Stomach (tissue), 19 donors: ENCODE measurements at places on chromosomes 13 and 19. TPM values are rescaled to one million over a fixed set of nuclear protein-coding genes. Genes with fewer than 3 reads are reported as not detected.

The LGALS7 gene
- not detected for polyA plus RNA-seq

The TOMM40 gene
- polyA plus RNA-seq = 22.5 TPM

The CD79A gene
- polyA plus RNA-seq = 1.5 TPM

The LHFPL6 gene
- 10.1 TPM for polyA plus RNA-seq

The SHD gene
- not detected for polyA plus RNA-seq

The C19orf38 gene
- 1.2 TPM for polyA plus RNA-seq

The PINLYP gene
- polyA plus RNA-seq = 15.7 TPM

GRCh38 chr19:10730932-10731331 lies 13.1 kb downstream of the DNM2 start:
- H3K27me3 ChIP-seq = no peaks in the 10 kb centered on the region
- DNase-seq = no peak
- H3K4me1 ChIP-seq = peaks cover 99% of the 10 kb centered on the region
- H3K4me3 ChIP-seq = no peak overlapping the region
- H3K36me3 ChIP-seq = peaks cover 10% of the 10 kb centered on the region
- peak overlapping the region; percentile 73 for H3K27ac ChIP-seq

GRCh38 chr19:35088131-35088913 lies 27.3 kb upstream of the FXYD3 start:
- H3K36me3 ChIP-seq = no peaks in the 10 kb centered on the region
- H3K4me3 ChIP-seq = no peak overlapping the region
- no peak overlapping the region for H3K27ac ChIP-seq
- no peak for DNase-seq
- peaks cover 14% of the 10 kb centered on the region for H3K4me1 ChIP-seq

DNA sequence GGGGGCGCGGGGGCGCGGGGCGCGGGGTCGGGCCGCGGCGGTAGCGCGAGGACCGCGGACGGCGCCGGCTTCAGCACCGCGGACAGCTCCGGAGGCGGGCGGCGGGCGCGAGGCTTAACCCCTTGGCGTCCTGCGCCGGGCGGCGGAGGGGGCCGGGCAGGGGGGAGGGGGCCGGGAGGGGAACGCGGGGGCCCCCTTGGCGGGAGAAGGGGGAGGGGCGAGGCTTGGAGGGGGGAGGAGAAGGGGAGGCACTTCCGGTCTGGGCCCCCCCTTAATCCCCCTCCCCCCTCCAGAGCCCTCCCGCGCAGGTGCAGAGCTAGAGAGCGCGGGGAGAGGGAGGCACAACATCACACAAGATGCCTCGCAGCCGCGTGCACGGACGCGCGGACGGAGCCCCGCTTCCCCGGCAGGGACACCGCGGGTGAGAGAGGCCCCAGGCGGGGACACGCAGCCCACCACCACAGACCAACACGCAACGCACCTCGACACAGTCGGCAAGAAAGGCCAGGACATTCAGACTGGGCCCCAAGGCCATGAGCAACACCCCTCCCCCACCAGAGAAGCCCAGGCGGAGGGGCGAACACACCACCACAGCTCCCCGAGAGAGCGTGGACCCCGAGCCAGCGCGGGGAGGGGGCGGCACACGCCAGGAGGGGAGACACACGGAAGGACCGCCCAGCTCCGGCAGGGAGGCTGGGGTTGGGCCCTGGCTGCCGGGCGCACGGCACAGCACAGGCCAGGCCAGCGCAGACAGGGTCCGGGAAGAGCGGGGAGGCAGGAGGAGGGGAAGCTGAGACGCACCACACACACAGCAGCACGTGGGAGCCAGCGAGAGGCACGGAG lies 24.1 kb downstream of the SHANK1 start:
- H3K36me3 ChIP-seq = no peaks in the 10 kb centered on the region
- DNase-seq = no peak
- no peaks in the 10 kb centered on the region for H3K4me1 ChIP-seq

- no peaks in the 10 kb centered on the region for H3K36me3 ChIP-seq
- H3K4me3 ChIP-seq = no peak overlapping the region
- H3K4me1 ChIP-seq = no peaks in the 10 kb centered on the region
- DNase-seq = no peak
- no peak overlapping the region for H3K27ac ChIP-seq
- no peaks in the 10 kb centered on the region for H3K27me3 ChIP-seq
Measured at GRCh38 chr13:86870444-86870843, 800.7 kb upstream of the SLITRK5 start.

- H3K27me3 ChIP-seq = no peaks in the 10 kb centered on the region
- no peaks in the 10 kb centered on the region for H3K4me1 ChIP-seq
- H3K36me3 ChIP-seq = no peaks in the 10 kb centered on the region
- no peak for DNase-seq
Measured at GRCh38 chr13:58955546-58956385, 1208.0 kb downstream of the DIAPH3 start.

DNA sequence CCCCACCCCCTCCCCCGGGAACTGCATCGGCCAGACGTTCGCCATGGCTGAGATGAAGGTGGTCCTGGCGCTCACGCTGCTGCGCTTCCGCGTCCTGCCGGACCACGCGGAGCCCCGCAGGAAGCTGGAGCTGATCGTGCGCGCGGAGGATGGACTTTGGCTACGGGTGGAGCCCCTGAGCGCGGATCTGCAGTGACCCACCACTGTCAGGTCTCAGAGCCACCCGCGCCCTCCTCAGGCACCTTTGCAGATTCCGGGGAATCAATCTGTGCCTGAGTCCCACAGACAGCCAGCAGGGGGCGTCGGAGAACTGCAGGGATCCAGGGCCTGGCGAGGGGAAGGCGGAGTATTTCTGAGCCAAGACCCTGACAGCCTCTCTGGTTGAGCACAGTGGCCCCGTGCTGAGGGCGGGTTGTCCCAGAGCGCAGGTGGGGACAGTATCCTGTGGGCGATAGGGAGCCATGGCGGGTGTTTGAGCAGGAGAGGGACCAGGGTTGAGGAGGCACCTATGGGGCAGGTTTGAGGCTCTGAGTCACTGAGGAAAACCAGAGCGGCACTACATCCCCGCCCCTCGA lies 30.4 kb upstream of the CYP4F8 start:
- DNase-seq = peak; percentile 89
- H3K4me1 ChIP-seq = peaks cover 4% of the 10 kb centered on the region
- no peaks in the 10 kb centered on the region for H3K27me3 ChIP-seq

GRCh38 chr13:69410761-69411160 lies 696.9 kb upstream of the ATXN8OS start:
- H3K4me3 ChIP-seq = no peak overlapping the region
- H3K36me3 ChIP-seq = no peaks in the 10 kb centered on the region
- H3K4me1 ChIP-seq = no peaks in the 10 kb centered on the region
- no peak overlapping the region for H3K27ac ChIP-seq
- DNase-seq = no peak

DNA sequence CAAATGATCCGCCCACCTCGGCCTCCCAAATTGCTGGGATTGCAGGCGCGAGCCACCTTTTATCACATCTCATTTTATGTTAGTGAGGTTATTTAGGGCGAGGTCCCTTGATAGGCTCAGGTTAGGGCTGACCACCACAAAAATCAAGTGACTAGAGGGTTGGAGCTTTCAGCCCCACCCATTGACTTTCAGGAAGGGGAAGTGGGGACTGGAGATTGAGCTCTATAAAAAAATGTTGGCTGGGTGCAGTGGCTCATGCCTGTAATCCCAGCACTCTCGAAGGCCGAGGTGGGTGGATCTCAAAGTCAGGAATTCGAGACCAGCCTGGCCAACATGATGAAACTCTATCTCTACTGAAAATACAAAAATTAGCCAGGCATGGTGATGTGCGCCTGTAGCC lies 20.1 kb downstream of the FPR3 start:
- no peak overlapping the region for H3K4me3 ChIP-seq
- no peaks in the 10 kb centered on the region for H3K36me3 ChIP-seq
- no peaks in the 10 kb centered on the region for H3K4me1 ChIP-seq
- DNase-seq = no peak

GRCh38 chr19:15548648-15549047 lies 40.3 kb downstream of the CYP4F22 start:
- peaks cover 11% of the 10 kb centered on the region for H3K4me1 ChIP-seq
- peaks cover 22% of the 10 kb centered on the region for H3K27me3 ChIP-seq
- no peaks in the 10 kb centered on the region for H3K36me3 ChIP-seq
- no peak overlapping the region for H3K4me3 ChIP-seq

DNA sequence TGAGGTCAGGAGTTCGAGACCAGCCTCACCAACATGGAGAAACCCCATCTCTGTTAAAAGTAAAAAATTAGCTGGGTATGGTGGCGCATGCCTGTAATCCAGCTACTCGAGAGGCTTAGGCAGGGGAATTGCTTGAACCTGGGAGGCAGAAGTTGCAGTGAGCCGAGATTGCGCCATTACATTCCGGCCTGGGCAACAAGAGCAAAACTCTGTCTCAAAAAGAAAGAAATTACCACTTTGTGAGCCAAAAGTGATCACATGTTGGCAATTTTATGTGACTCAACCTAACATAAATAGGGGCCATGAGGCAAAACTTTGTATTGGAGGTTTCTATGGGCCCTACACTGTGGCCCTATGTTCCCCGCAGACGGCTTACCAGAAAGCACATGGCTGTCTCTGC lies 72.2 kb downstream of the MAP4K1 start:
- DNase-seq = no peak
- no peaks in the 10 kb centered on the region for H3K27me3 ChIP-seq
- peaks cover 13% of the 10 kb centered on the region for H3K4me1 ChIP-seq

DNA sequence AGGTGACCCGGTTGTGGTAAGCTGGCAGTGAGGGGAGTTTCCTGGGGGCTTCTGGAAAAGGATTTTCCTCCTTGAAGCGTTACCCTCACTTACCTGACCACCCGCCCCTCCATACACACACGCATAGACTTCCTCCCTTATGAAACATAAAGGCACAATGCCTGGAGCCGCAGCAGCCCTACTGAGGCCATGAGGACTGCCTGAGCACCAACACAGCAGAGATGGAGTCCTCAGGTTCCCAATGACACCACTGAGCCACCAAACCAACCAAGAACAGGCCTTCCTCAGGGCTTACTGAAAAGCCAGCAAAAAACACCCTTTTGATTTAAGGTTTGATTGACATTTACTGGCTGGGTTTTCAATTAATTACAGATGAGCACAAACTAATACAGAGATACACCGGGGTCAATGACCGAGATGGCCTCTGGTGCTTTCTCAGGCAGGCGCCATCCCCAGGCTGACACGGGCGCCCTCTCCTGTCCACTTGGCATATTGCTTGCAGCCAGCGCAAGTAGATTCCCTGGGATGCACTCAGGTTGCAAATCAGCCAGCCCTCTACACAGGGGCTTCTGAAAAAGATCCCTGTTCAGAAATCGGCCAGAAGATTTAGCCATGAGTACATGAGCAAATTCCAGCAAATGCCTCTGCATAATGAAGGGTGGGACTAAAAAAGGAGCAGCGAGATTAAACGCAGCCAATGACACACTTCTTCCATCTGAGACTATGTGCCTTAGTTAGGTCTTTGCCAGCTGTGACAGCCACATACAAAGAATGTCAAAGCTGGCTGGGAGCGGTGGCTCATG lies 14.8 kb downstream of the OPA3 start:
- H3K36me3 ChIP-seq = no peaks in the 10 kb centered on the region
- H3K27me3 ChIP-seq = no peaks in the 10 kb centered on the region

DNA sequence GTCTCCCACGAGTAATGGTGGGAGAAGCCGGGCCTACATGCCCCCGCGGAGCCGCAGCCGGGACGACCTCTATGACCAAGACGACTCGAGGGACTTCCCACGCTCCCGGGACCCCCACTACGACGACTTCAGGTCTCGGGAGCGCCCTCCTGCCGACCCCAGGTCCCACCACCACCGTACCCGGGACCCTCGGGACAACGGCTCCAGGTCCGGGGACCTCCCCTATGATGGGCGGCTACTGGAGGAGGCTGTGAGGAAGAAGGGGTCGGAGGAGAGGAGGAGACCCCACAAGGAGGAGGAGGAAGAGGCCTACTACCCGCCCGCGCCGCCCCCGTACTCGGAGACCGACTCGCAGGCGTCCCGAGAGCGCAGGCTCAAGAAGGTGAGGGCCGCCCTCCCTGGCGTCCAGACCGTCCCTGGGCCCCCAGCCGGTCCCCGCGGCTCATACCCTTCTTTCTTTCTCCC lies 1.4 kb upstream of the USF2 start:
- H3K4me1 ChIP-seq = peaks cover 58% of the 10 kb centered on the region
- no peaks in the 10 kb centered on the region for H3K27me3 ChIP-seq
- peak overlapping the region; percentile 96 for H3K27ac ChIP-seq
- H3K36me3 ChIP-seq = peaks cover 24% of the 10 kb centered on the region
- no peak for DNase-seq

DNA sequence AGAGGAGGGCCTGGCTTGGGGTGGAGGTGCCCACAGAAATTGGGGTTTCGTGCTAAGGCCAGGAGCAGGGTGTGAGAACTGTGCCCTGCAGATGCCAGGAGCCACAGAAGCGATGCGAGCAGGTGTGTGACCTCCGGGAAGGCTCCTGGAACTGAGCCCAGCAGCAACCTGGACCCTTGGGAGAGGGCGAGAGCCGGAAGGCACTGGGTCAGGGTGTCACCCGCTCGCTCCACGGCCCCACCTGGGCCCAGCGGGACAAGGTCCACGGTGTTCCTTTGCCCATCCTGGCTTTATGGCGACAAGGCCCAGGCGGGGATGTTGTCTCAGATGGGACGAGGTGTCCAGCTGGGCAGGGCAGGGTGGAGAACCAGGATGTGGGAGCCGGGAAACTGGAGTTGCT lies 4.2 kb downstream of the MISP start:
- no peak overlapping the region for H3K27ac ChIP-seq
- peaks cover 11% of the 10 kb centered on the region for H3K4me1 ChIP-seq
- H3K4me3 ChIP-seq = no peak overlapping the region
- no peaks in the 10 kb centered on the region for H3K27me3 ChIP-seq
- H3K36me3 ChIP-seq = peaks cover 15% of the 10 kb centered on the region

- no peak overlapping the region for H3K4me3 ChIP-seq
- H3K27me3 ChIP-seq = no peaks in the 10 kb centered on the region
Measured at GRCh38 chr13:75415694-75416093, 66.3 kb downstream of the TBC1D4 start.

GRCh38 chr19:50741179-50741933 lies 18.2 kb downstream of the CLEC11A start:
- no peaks in the 10 kb centered on the region for H3K36me3 ChIP-seq
- no peak for DNase-seq
- H3K27ac ChIP-seq = no peak overlapping the region
- H3K4me3 ChIP-seq = no peak overlapping the region
- peaks cover 73% of the 10 kb centered on the region for H3K27me3 ChIP-seq
- H3K4me1 ChIP-seq = no peaks in the 10 kb centered on the region

DNA sequence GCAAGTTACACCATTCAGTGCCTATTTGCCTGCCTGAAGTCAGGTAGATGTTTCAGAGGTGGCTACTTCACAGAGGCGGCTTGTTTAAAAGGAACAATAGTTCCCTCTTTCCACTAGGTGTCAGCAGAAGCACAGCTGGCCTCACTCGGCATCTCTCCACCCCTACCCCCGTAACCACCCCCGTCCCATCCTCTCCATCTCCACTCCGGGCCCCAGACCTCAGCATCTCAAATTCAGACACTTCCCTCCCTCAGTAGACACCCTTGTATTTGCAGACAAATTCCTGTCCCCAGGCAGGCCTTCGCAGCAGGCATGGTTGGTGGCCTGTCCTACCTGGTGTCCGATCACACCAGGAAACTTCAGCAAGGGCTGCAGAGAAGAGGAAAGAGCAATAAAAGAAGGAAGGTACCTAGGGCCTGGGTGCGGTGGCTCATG lies 9.1 kb upstream of the DPP9 start:
- DNase-seq = peak; percentile 44
- H3K4me3 ChIP-seq = no peak overlapping the region
- H3K4me1 ChIP-seq = peaks cover 4% of the 10 kb centered on the region
- H3K27ac ChIP-seq = no peak overlapping the region
- peaks cover 21% of the 10 kb centered on the region for H3K27me3 ChIP-seq
- no peaks in the 10 kb centered on the region for H3K36me3 ChIP-seq
